ENCODE measurements at places on chromosomes 1 and 21.
A peak's percentile ranks its signal among the peaks of the same experiment; 100 is the strongest.

DNA sequence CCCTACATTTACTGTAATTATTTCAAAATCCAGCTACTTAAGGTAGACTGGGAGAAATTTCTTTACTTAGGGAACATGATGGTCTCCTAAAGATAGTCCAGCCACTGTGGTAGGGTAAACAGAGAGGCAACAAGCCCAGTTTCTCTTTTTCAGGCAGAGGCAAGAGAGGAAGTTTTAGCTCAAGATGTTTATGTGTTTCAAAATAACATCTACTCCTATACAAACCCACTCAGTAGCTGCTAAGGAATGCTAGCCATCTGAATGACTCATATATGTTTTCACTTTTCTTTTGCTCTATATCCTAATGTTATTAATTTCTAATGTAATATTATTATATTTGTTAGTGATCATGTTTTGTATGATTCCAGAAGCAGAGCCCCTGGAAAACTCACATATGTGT, 856.6 kb downstream of the PLA2G4A start:
- DNase-seq: no peak

DNA sequence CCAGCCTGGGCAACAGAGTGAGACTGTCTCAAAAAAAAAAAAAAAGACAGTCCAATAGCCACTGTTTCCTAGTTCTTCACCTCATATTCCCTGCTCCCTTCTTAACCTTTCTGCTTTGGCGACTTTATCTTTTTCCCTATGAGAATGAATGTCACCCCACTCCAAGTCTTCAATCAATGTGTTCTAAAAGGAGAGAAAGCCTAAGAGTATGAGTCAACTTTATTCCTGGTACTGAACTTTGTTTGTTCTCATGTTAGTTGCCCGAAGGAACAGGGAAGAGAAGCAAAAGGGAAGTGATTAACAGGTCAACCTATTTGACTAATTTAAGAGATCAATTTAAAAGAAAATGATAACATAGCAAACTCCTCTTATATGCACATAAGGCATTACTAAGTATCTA, 39.9 kb upstream of the SLC16A1 start:
- no peak for DNase-seq

DNA sequence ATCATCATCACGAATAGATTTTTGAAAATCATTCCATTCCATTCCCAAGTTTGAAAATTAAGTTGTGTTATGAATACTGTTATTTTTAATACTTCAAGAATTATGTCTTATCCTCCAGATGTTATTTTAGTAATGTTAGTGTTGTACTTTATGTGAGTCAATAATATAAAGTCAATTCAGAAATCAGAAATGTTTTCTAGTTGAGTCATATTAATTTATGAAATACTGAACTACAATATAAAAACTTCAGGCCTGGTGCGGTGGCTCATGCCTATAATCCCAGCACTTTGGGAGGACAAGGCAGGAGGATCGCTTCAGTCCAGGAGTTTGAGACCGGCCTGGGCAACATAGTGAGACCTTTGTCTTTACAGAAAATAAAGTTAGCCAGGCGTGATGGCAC, 38.4 kb upstream of the GPR25 start:
- no peak for DNase-seq

- no peak for DNase-seq
Observed at GRCh38 chr1:221117548-221117951, 238.3 kb downstream of the HLX start.

DNA sequence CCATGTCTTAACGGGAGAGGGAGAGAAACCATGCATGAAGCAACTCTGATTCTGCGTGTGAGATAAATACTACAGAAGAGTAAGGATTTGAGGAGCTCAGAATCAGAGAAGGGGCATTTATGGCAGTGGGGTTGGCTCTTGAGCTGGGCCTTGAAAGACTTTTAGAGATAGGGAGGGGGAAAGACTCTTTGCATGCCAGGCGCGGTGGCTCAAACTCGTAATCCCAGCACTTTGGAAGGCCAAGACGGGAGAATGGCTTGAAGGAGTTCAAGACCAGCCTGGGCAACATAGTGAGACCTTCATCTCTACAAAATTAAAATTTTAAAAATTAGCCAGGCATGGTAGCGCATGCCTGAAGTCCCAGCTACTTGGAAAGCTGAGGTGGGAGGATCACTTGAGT, 672 bp downstream of the ARMH1 start:
- DNase-seq: no peak

GRCh38 chr1:20615946-20616846, 17.1 kb upstream of the PINK1 start:
- DNase-seq: no peak

DNA sequence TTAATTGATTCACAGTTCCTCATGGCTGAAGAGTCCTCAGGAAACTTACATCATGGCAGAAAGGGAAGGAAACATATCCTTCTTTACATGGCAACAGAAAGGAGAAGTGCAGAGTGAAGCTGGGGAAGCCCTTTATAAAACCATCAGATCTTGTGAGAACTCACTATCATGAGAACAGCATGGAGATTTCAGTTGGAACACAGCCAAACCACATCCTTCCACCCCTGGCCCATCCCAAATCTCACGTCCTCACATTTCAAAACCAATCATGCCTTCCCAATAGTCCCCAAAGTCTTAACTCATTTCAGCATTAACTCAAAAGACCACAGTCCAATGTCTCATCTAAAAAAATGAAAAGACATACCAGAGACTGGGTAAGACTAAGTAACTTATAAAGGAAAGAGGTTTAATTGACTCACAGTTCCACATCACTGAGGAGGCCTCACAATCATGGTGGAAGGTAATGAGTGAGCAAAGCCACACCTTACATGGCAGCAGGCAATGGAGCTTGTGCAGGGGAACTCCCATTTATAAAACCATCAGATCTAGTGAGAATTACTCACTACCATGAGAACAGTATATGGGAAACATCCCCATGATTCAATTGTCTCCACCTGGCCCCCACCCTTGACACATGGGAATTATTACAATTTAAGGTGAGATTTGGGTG, 105.2 kb downstream of the MRPL39 start:
- no peak for DNase-seq

GRCh38 chr1:47725511-47725991, 271.6 kb downstream of the TRABD2B start:
- no peak for DNase-seq

- DNase-seq: no peak
Observed at GRCh38 chr1:34690269-34690668, 64.6 kb upstream of the GJB5 start.

DNA sequence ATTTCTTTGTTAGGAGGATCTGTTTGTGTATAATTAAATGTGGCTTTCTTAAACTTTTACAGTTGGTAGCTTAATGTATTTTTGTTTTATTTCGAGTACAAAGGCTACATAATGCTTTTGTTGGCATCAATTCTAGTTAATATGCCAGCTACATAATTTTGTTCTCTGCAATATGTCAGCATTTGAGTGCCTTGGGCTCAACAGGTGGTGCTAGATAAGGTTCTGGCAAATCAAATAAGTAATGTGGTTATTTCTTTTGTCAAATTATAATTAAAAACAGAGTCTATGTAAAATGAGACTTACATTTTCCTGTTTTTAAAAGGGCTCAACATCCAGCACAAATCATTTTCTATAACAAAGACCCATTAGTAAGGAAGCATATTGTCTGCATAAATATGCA, 410.6 kb upstream of the NR5A2 start:
- no peak for DNase-seq

DNA sequence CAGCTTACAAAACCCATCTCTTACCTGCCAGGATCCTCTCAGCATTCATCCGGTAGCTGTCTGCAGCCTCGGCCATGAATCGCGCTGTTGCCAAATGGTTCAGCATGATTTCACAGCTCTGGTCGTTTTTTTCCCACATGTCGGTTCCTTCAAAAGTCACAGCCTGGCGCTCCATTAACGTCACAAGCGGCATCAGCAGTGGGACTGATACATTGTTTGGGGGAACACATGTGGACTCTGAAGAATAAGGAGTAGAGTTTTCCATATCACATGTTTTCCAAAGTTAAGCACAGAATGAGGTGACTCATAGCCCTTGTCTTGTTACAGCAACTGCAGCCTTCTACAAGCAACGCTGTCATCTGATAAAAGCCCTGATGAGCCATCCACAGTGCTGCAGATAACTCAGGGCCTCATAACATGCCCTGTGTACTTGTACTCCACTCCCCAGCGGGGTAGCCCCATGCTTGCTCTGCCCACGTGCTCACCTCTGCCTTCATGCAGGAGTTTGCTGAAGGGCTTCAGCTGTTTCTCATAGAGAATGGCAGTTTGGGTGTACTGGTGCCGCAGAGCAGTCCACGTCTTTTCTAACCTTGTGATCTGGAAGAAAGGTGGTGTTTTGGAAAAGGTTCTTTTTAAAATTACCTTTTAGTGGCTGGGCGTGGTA, 114.2 kb downstream of the BCAR3 start:
- DNase-seq: no peak

DNA sequence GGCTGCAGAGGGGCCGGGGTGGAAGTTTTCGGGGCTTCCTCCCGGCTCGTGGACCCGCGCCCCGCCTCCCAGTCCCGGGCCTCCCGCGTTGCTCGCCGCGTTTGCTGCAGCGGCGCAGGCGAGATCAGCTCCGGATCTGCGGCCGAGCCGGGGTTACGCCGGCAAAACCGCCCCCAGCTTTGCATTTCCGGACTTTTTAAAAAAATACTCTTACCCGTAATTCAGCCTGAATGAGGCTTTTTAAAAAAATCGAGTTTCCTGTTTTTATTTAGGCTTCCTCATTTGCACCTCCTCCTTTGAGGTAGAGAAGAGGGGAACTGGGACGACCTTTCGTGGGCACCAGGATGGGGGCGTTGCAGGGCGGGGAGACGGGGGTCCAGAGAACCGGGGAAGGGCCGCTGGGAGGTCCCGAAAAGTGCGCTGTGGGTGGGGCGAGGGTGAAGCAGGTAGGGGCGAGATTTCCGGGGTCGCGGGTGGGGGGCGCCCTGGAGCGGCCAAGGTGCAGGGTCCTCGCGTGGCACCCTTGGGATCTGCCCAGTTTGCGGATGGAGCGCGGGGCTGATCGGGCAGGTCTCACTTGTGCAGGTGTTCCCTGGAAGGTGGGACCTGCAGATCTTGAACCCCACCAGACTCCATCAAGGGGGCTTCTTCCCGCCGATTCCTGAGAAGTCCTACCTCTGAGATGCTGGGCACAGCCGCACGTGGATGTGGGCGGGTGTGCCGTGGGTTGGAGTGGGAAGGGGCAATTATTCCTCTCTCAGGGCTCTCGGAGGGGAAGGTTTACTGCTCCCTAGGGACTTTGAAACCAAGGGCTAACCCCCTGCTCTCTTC, 1.1 kb downstream of the PIK3CD start:
- no peak for DNase-seq

- DNase-seq: no peak
Observed at GRCh38 chr1:32774950-32775634, 42.1 kb downstream of the YARS1 start.

DNA sequence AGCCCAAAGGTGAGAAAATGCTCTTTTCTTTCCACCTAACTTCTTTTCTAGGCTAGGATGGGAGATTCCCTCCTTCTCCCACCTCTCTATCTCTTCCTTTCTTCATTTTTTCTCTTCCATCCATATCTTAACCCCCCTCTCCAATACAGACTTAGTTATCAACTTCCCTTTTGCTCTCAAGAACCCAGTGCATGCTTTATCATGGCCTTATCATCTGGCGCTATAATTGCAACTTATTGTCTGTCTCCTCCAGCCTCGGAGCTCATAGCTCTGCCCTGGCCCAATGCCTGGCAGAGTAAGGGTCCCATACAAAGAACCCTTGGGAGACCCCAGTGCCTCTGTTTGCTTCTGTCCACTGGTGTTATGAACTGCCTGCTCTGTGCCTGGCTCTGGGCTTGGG, 71.0 kb upstream of the NFASC start:
- DNase-seq: no peak

DNA sequence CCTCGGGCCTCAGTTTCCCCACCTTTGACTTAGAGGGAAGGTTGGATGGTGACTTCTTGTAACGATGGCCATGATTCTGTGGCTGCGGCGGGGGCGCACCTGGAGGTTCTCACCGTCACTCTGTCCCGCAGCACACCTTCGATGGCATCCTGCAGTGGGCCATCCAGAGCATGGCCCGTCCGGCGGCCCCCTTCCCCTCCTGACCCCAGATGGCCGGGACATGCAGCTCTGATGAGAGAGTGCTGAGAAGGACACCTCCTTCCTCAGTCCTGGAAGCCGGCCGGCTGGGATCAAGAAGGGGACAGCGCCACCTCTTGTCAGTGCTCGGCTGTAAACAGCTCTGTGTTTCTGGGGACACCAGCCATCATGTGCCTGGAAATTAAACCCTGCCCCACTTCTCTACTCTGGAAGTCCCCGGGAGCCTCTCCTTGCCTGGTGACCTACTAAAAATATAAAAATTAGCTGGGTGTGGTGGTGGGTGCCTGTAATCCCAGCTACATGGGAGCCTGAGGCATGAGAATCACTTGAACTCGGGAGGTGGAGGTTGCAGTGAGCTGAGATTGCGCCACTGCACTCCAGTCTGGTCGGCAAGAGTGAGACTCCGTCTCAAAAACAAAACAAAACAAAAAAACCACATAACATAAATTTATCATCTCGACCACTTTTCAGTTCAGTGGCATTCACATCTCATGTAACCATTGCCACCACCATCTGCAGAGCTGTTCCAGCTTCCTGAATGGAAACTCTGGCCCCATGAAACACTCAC, 2.1 kb upstream of the PFKL start:
- DNase-seq: peak; percentile 75

DNA sequence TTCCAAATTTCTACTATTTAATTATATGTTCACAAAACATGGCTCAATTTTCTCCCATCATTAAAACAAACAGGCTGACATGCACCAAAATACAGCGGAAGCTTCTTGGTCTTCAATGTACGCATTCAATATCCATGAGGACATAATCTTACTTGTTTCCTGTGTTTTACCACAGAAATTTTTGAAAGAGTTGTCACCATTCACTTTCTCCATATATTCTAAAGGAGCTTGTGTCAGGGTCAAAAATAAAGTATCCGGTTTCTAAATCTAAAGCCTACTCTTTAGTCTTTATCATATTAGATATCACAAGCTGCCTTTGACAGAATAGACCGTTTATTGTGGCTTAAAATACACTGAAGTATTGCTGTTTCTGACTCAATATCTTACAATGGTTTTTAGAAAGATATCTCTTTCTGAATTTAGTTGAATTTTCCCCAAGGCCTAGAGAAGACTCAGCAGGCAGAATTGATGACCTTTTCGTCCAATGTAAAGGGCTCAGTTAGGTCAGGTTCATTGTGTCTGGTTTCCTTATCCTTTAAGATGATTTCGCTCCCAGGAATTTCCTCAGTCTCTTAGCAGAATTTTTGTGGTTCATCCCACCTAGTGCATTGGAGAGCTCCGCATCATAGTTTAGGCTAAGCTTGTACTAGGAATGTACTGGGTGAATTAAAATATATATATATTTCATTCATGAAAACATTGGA, 717.2 kb downstream of the NCAM2 start:
- DNase-seq: no peak

DNA sequence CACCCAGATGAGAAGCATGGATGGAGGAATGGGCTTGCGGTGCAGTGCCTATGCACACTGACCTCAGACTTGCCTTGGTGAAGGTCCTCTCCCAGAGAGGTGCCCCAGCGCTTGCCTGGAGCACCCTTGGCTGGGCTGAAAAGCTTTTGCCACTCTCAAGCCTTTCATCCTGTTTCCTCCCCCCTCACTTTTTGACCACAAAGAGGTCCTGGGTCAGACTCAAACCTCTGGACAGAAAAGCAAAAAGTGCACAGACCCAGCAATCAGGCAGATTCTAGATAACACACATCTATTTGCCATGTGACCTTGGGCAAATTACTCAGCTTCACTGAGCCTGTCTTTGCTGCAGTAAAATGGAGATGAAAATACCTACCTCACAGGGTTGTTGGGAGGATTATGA, 7.3 kb downstream of the TMEM35B start:
- no peak for DNase-seq

Data from progenitor cell of endocrine pancreas (in vitro differentiated cells).